ENCODE measurements at places on chromosomes 13 and 19.

- DNase-seq: no peak
These were observed 215.9 kb upstream of the SOX21 start for GRCh38 chr13:94928127-94928775.

DNA sequence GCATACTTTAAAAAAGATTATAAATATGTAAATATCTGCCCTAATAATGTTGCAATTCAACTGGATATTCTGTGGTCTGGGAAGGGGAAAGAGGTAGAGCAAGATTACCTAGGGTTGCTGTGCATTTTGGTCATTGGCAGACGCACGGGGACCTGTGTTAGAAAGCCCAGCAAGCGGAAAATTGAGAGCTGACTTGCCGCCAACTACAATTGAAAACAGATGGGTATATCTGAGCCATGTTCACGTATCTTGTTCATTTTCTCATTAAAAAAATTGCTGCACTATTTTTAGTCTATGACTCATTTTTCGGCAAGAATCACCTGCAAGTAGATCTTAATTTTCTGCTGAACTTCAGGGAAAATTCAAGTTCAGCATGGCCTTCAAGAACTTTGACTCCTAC lies 308.5 kb upstream of the TMTC4 start:
- no peak for DNase-seq

DNA sequence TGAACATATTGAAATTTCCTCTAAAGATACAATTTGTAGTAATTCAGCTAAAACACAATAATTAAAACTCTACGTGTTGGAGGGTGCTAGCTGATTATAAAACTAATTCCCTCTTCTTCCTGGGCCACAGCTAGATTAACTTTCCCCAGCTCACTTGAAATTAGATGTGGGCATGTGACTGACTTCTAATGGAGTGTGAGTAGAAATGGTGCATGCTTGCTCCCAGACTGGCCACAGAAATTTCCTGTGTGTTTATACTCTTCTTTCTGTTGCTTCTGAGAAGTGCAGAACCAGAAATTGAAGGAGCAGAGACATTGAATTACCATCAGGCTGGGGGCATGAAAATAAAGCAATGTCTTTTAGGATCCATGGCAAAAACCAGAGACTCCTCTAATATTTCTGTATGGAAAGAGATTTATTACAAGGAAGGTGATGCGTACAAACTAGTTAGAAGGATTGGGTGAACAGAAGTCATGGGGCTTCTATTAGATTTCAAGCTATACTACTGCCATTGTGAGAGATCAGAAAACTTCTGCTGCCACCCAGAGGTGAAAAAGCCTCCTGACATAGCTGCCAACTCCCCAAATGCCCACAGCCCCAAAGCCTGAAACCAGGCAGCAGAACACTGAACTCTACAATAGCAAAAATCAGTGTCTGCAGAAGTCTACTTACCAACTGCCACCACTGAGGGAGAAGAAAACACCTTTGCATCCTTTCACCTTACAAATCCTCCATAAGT lies 379.2 kb upstream of the MIR17HG start:
- DNase-seq: no peak

DNA sequence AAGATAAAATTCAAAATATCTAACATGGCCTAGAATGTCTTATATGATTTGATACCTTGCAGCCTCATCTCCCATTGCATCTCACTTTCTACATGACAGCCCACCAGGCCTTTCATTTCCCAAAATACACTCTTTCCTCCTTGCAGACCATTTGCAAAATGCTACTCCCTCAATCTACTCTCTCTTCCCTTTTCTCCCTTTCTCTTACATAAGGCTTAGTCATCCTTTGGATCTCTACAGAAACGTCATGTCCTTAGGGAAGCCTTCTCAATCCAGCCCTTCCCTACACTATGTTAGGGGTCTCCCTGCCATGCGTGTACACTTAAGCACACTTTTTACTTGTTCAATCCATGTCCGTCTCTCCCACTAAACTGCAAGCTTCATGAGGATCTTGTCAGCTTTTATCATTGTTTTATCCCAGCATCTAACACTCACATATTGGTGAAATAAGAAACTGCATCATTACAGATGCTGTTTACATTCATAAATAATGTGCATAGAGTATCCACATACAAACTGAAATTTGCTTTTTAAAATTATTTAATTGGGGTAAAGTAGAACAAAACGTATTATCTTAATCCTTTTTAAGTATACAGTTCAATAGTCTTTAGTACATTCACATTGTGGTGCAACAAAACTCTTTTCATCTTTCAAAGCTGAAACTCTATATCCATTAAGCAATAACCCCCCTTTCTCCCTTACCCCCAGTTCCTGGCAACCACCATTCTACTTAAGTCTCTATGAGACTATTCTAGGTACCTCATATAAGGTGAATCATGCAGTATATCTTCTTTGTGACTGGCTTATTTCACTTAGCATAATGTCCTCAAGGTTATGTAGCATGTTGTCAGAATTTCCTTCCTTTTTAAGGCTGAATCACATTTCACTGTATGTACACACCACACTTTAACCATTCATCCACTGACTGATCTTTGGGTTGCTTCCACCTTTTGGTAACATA lies 11.5 kb upstream of the WBP4 start:
- no peak for DNase-seq

GRCh38 chr13:76647550-76647949 lies 238.7 kb downstream of the KCTD12 start:
- no peak for DNase-seq

Measured in CD4-positive, alpha-beta T cell treated with Interleukin-12 subunit alpha and Interleukin-12 subunit beta, for 1 hour (primary cell).